ENCODE measurements at places on chromosomes 3 and 15.

GRCh38 chr15:65579762-65580161 lies 31.2 kb downstream of the INTS14 start:
- no peak for DNase-seq

GRCh38 chr15:26712335-26712734 lies 60.5 kb downstream of the GABRB3 start:
- no peak for DNase-seq

DNA sequence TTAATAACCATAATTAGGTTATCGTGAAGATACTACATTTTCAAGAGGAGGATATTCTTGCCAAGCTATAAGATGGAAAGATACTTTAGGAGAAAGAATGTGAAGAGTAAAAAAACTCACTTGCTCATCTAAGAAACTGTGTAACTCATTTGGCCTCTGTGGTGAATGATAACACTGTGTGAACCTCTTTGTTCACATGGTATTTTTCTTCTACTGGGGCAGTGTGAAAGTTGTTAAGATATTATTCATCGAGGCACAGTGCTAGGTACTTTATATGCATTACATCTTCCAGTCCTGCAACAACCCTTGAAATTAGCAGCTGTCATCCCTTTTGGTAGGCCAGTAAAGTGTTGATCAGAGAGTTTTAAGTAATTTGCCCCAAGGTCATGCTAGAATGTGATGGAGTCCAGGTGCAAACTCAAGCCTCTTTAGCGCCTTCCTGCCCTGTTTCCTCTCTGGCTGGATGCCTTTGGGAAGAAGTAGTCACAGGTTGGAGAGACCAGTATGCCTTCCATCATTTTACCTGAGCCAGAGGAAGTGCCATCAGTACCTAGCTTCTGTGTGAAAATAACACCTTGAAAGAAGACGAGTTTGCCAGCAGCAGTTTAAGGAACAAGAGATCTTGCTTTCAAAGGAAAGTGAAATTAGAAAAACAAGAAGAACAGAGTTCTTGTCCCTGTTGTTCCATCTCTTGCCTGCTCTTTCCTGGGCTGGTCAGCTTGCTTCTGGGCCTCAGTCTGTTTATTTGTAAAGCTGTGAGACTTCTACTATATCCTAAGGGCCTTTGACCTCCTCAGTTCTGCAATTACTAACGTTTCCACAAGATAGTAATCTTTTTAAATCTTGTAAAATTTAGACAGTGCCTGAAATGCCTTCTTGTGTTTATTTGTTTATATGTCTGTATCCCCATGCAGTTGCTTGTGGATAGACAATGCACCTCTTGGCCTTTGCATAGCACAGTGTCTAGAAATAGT lies 179.3 kb downstream of the FNDC3B start:
- DNase-seq: no peak

GRCh38 chr15:74383286-74383685 lies 15.8 kb upstream of the CYP11A1 start:
- no peak for DNase-seq

DNA sequence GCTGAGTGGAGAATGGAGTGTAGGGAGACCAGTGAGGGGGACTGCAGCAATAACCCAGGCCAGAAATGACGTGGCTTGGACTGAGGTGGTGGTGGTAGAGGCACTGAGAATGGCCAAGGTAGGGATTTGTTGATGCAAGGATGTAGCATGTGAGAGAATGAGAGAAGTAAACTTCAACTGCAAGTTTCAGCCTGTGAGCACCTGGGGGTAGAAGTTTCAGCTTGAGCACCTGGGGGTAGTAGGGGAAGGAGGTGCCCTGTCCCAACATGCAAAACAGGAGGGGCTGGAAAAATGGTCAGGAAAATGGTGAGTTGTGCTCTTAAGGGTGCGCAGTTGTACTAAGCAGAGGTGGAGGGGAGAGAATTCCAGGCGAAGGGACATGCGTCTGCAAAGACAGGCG lies 31.0 kb downstream of the IL16 start:
- DNase-seq: no peak

DNA sequence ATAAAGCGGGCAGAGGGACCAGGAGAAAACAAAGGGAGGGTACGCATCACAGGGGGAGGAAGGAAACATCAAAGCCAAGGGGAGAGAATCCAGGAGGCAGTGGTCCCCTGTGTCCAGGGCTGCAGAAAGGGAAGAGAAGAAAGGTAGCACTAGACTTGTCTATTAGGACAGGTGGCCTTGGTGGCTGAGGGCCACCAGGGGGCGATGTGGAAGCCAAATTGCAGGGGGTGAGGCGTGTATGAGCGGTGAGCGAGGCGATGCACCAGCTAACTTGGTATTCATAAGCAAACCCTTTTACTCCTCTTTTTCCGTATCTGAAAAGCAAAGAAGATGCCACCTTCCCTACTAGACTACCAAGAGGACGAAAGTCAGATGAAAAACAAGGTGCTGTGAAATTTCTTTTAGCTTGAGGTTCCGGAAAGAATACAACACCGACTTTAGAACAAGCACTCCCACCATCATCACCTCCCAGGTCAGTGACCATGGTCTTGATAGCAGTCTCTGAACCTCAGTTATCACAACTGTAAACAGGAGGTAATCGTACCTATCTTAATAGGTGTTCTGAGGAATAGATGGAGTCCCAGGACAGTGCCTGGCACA lies 654.4 kb upstream of the ADAMTS9 start:
- peak; percentile 31 for DNase-seq

- no peak for DNase-seq
Measured at GRCh38 chr15:99335508-99335907, 84.2 kb downstream of the LRRC28 start.

DNA sequence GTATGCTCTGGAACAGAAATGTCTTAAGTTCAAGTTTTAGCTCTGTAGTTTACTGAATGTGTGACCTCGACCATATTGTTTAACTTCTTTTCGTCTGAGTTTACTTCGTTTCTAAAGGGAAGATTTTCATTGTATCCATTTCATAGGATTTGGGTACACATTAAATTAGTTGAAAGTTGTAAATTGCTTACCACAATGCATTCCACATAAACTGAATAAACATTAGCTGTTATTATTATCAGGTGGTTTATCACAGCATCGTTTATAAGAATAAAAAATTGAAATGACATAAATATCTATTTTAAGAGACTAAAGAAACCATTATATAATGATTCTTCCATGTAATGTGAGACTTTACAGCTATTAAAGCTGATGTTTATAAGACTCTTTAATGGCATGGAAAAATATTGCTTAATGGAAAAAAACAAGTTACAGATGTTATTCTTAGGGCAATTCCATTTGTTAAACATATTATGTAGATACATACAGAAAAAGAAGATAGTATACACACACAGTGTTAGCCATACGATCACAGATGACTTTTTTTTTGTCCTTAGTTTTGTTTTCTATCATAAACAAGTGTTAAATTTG lies 342.3 kb upstream of the SGO1 start:
- no peak for DNase-seq

DNA sequence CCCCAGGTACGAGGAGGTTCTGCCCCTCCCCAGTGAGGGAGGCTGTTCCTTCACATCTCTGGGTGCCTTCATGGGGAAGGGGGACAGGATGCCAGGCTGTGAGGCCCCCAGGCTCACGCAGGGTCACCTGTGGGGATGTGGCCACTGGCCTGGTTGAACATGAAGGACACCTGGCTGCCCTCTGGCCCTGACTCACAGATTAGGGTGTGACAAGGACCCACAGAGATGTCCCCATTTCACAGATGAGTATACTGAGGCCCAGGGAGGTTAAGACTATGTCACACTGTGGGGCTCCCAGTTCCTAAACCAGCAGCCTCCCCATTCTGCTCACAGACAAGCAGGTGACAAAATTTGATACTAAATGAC lies 42.4 kb downstream of the PCSK6 start:
- no peak for DNase-seq

GRCh38 chr3:143585720-143586456 lies 262.4 kb downstream of the SLC9A9 start:
- peak; percentile 55 for DNase-seq

- DNase-seq: no peak
Measured at GRCh38 chr3:108183181-108183580, 39.0 kb downstream of the IFT57 start.

DNA sequence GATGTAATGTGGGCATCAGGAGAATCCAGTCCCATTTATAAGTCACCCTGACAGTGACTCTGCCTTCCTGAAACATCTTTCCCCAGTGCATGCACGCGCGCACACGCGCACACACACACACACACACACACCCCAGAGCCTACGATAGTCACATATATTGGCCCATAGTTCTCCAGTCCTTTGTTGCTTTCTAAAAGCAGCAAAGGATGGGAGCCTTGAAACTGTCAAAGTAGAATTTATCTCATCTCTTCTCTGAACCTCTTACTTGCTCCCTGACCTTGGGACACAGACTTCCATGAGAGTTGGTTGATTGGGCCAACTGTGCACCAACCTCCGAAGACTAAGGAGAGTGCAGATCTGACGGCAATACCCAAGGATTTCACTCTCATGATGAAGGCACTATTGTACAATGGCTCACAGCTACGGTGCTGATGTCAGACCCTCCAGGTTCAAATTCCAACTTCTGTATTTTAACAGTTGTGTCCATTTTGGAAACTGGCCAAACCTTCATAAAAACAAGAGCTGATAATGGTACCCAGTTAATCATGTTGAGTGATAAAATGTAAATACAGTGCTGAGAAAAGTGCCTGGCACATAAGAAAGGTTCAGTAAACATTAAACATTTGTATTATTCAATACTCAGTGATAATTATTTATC lies 8.3 kb downstream of the CPA3 start:
- no peak for DNase-seq

DNA sequence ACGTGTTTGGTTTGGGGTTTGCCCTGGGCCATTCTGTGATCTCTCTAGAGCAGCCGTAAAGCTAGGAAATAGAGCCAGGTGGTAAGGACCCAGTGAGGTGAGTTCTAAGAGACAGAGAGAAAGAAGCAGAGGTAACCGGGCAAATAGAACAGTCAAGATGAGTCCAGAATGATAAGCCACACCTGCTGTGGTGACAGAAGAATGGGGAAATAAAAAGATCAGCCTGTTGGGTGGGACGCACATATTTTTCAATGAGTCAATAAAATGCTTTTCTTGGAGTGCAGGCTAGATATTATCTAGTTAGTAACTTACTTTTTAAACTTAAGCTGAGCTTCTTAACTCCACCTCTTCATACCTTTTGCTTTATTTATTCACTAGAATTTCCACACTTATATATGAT lies 135.0 kb downstream of the NFKBIZ start:
- DNase-seq: no peak

DNA sequence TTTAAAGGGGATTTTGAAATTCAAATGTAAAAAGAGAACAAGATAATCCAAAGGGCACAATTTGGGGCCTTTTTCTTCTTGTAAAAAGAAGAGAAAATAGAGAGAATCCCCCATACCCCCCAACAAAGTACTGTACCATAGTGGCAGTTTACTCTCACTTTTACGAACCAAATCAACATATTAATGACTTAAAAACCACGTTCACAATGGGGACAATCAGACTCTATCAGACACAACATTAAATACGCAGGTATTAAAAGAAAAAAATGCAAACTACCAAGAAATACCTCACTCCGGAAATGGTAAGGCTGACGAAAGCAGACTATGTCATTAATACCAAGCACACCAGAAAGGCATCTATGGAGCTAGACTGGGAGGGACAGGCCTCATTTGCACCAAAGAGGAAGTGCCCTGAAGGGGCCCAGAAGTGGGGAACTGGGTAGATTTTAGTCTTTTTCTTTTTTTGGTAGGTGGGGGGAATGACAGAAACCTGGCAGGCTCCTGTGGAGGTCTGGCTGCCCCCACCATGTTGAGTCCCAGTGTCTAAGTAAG lies 134.3 kb downstream of the TIGIT start:
- no peak for DNase-seq

GRCh38 chr3:46978381-46978780 lies 1.1 kb upstream of the NBEAL2 start:
- no peak for DNase-seq

DNA sequence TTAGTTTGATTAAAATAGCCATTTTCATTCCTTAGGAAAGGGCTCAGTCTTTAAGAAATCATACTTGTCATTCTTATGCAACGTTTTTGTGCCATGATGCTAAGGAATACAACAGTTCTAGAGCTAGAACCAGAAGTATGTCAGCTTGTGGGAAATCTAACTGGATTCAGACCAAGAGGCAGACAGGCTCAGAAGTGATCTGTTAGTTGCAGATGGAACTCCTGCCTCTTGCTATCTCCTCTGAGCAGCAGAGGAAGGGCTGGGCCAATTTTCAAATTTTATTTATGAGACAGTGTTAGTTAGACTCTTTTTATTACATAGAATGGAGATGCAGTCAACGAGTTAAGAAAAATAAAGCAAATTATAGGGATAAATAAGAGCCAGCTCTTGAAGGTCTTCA lies 48.5 kb upstream of the RYR3 start:
- no peak for DNase-seq

DNA sequence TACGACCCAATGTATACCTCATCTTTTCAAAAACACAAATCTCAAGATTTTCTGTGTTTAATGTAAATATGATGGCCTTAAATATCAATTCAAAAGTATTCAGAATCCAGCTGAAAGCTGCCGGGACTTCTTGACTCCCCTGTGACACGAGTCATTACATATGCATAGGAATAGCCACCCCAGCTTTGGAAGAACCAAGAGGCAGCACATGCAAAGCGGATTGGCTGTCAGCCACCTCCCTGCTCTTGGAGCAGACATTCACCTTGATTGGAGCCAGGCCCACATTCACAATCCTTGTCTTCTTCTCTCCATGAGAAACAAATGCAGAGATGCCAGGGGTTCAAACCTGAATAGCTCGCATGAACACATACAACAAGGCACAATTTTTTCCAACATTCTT lies 10.8 kb upstream of the CAV3 start:
- DNase-seq: no peak

DNA sequence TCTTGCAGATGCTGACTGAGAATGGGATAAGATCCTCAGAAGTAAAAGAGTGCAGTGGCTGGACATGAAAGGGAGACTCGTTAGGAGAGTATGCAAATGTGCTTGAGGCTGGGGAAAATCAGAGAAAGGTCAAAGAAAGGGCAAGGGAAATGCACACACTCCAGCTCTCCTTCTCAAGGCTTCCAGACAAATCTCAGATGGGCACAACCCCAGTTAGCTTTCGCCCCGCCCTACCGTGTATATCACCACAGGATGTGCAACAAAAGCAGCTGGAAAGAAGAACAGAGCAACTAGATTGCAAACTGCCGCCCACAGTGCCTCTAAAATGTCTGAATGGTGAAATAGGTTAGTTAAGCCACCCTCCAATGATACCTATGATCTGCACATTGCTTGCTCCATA lies 63.9 kb downstream of the CERS3 start:
- no peak for DNase-seq

- no peak for DNase-seq
Measured at GRCh38 chr3:115648559-115648958, 25.2 kb downstream of the GAP43 start.

- no peak for DNase-seq
Measured at GRCh38 chr3:123783050-123783689, 101.0 kb downstream of the MYLK start.

DNA sequence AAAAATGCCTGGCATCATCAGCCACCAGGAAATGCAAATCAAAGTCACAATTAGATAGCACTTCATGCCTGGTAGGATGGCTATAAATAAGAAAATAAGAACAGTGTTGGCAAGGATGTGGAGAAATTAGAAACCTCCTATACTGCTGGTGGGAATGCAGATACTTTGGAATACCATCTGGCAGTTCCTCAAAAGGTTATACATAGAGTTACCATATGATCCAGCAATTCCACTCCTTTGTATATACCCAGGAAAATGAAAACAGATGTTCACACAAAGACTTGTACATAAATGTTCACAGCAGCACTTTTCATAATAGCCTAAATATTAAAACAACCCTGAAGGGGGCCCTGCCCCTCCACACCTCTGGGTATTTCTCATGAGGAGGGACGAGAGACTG lies 13.7 kb downstream of the ACSBG1 start:
- no peak for DNase-seq

- DNase-seq: peak; percentile 24
Measured at GRCh38 chr3:196650740-196651311, 11.3 kb downstream of the NRROS start.

Measured in DND-41 (cell line).